ENCODE measurements at places on chromosomes 13 and 19.

GRCh38 chr19:54279406-54279962 is 1.4 kb downstream of the LILRB2 start:
- no peak for DNase-seq

- DNase-seq, result no peak
These were observed 145.5 kb downstream of the URI1 start for GRCh38 chr19:30087381-30088138.

DNA sequence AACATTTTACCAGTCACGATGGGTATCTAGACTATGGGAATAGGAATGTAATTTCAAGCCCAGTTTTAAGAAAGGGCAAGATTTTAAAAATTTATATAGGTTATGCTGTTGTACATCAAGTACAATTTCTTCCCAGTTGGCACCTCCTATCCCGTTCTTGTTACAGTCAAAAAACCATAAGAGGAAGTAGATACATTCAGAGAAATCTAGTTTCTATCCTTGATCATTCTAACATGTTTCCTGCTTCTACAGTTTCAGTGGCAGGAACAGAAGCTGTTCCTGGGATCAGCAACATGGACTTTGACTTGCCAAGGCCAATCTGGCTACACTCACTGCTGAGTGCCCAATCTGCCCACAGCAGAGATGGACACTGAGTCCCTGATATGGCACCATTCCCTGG is 14.7 kb upstream of the FPR3 start:
- DNase-seq, result no peak

DNA sequence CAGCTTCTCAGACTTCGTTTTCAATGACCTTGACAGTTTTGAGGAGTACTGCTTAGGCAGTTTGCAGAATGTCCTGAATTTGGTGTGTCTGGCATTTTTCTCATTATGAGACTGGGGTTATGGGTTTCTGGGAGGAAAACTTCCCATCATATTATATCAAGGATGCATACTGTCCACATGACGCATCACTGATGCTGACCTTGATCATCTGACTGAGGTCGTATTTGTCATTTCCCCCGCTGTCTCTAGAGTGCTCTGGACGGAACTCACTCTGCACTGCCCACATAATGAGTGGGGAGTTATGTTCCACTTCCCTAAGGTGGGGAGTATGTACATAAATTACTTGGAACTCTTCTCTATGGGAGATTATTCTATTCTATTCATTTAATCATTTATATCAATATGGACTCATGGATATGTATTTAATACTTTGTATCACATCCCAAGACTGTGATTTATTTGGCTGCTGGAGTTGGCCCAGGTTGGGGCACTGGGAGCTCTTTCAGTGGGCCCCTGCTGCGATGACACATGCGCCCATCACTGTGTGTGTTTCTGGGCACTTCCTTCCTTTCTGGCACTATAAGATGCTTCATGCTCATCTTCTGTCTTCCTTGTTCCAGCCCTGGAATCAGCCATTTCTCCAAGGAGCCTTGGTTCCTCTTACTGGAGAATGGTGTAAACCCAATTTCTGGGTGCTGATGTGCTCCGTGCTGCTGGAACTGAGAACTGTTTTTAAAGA is 138.6 kb downstream of the MIPEP start:
- DNase-seq, result no peak

DNA sequence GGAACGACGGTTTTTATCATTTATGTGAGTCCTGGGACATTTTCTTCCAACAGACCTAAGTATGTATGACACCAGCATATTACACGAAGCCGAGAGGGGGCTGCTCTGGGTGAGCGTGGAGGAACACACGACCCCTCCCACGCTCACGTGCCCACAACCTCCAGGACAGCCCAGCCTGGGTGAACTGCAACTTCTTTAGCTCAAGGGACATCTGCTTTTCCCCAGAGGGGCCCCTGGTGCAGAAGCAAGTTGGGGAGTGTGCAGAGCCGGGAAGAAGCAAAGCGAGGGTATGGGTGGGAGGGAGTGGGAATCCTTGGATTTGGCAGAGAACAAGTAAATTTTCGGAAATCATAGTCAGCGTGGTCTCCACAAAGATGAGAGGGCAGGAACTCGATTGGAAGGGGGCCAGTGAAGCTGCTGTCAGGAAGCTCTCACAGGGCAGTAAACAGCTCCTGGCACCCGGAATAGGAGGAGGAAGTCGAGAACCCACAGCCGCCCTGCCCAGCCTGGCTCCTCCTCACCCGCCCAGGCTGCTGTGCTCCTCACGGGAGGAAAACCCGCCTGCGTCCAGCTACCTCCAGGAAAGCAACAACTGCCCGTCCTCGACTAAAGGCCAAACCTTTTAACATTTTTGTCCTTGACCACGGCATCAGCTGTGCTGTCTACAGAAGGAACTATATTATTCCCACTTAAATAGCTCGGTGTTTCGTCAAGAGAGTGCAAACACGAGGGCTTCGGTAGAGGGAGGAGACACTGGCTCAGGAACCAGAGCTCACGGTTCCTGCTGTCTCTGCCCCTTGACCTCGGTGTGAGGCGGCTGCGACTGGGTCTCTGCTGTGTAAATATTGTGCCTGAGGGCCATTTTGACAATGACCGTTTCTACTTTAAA is 17.2 kb upstream of the CFAP97D2 start:
- DNase-seq, result no peak

DNA sequence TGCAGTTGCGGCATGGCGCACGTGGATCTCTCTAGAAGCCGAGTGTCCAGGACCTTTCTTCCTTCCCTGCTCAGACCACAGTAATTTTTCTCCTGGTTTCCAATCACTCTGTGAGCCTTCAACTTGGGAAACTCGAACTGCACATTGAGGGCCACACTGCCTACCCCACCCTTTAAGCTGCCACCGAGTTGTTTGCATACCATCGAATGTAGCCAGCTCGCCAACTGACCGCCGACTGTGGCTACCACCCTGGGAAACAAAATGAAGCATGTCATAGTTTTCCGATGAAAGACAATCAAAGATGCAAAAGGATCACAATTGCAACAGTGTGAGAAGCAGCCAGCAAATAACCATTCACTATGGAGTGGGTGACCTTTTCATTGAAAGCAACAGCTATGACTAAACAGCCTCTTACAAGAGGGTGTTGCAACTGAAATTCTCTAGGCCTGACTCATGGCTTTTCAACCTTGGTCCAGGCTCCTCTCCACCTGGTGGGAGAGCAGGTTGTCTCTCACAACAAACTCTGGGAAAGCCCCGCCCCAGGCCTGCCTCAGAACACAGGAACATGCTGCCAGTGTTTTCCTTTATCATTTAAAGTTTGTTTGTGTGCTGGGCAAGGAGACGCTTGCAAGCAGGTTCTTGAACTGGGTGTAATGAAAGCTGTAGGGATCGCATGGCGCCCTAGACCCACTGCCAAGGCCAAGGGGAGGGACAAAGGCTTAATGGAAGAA is 141.7 kb upstream of the SERP2 start:
- DNase-seq, result peak; percentile 98

DNA sequence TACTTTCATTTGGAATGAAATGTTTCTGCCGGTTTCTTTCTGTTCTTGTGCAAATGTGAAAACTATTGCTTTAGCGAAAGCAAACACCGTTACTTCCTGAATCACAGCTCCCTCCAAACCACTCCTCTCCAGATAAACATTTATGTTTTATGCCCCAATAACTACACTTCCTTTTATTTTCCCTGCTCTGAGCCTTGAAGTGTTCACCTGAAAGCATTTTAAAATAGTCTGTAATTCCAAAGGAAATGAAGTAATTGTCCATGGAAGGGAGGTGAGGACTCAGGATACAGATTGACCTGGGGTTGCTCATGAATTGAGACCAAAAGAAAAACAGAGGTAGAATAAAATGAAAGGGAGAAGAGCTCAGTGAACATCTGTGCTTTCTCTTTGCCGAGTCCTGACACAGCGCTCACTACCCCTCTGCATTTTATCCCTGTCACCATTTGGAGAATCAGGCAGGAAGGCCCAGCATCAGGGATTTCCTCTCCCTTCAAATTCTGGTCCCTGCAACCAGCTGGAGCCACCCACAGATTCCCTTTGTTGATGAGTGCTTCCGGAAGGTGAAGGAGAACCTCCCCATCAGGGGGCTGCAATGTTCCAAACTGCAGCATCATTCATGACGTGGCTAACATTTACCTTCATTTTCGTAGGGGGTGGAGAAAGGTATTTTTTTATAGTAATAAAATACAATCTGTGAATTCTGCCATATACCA is 171.9 kb downstream of the ITGBL1 start:
- no peak for DNase-seq
